ENCODE measurements at places on chromosomes 6 and 20.
A peak's percentile ranks its signal among the peaks of the same experiment; 100 is the strongest.

DNA sequence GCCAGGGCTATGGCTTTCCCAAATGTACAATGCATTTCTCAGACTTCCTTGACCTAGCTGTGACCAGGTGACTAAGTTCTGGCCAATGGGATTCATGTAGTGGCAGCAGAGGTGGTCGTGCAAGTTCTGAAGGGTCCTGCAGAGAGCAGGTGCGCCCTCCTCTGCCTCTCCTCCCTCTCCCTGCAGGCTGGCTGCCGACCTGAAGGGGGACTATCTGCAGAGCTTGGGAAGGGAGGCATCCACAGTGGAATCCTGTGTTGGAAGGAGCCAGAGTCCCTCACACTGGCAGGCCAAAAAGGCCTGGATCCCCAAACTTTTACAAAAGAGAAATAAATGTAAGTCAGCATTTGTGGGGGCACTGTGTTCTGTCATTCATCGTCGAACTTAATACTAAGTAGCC, 66.6 kb downstream of the CDH26 start:
- no peak for DNase-seq

DNA sequence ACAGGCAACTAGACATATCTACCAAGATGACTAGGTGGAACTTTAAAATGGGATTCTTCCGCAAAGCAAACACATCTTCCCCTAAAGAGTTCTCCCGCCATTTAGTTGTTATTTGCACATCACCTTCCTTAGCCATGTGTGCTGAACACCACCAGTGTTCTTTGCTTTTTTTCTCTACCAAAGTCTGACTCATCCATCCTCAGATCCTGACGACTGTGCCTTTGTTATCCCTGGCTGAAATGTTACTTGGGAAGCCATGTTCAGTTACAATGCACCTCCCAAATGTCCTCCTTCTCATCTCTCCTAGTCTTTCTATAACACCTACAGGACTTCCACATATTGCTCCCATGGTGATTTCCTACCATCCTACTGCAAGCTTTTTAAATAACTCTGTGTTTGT, 593.5 kb upstream of the ARID1B start:
- no peak for DNase-seq

- DNase-seq: no peak
Observed at GRCh38 chr6:53044071-53044470, 21.1 kb upstream of the FBXO9 start.

GRCh38 chr20:60238992-60239660, 280.9 kb downstream of the CDH26 start:
- no peak for DNase-seq

- no peak for DNase-seq
Observed at GRCh38 chr20:1207293-1207878, 4.1 kb downstream of the C20orf202 start.

- DNase-seq: no peak
Observed at GRCh38 chr6:153668758-153669157, 370.3 kb upstream of the OPRM1 start.

- no peak for DNase-seq
Observed at GRCh38 chr20:59873409-59873808, 60.0 kb downstream of the SYCP2 start.

DNA sequence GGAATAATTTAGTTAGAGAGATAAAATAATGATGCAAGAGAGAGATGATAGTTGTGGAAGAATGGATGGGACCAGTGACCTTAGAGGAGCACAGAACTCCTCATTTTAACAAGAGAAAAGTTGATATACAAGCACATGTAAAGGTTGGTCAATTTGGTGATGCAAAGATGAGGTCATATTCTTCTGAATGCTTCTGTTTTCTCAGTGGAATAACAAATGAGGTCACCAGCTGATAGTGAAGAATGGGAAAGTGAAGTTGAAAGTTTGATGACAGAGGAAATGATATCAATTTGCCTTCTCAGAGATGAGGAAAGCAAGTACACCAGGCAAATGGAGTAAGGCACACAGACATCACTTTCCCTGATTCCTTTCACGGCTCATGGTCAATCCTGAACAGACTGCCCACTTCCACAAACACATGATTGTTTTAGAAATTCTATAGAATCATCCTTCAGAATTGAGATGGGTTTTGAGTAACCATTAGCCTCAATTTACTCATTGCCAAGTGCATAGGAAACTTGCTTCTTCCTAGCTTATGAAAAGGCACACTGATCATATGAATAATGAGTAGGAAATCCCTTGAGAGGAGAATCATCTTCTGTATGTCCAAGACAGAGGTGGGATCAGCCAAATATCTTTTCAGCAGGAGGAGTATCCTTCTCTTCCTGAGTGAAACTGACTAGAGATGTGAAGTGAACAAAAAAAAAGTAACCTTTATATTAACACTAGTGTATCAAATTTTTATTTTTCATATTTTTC, 82.4 kb upstream of the TCF21 start:
- DNase-seq: no peak

DNA sequence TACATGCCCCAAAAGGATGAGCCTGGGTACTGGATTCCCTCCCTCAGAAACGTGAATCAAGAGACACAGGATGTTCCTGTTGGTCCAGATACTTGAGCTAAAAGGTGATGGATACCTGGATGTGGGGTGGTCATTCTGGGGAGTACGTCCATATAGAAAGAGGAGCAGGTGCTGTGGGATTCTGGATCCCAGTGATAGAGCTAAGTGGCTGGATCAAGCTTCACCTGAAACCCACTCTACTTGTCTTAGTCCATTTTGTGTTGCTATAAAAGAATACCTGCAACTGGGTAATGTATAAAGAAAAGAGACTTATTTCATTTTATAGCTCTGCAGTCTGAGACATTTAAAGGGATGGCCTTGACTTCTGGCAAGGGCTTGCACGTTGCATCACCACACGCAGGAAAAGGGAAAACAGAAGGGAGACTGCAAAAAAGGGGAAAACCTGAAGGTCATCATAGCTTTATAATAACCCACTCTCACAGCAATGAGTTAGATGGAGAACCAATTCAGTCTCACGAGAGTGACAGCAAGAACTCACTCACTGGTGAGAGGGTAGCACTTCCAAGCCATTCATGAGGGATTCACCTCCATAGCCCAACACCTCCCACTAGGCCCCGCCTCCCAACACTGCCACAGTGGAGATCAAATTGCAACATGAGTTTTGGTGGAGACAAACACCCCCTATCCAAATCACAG, 31.2 kb downstream of the RIPOR3 start:
- no peak for DNase-seq

GRCh38 chr6:153997221-153997620, 41.8 kb upstream of the OPRM1 start:
- DNase-seq: no peak

DNA sequence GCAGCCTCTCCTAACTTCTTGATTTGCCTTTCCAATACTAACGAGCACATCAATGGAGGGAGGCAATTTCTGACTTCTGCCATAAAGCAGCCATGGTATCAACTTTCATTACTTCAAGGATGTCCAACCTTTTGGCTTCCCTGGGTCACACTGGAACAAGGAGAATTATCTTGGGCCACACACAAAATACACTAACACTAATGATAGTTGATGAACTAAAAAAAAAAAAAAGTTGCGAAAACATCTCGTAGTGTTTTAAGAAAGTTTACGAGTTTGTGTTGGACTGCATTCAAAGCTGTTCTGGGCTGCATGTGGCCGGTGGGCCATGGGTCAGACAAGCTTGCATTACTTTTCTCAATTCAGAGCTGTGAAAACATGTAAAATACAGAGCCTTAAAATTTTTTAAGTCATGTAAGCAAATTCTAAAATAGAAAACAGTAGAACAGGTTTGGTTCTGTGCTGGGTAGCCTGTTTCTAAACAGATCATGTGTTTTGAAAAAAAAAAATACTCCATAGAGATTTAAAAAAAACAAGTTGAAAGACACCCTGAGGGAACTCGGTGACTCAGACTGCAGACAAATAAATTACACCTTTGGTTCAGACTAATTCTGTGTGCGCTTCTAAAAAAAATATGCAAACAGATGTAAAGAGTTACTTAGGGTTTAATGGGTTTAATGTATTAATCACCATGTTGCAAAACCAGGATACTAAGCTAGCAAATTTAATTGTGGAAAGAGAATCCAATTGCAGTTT, 43.6 kb upstream of the SLC22A23 start:
- no peak for DNase-seq

DNA sequence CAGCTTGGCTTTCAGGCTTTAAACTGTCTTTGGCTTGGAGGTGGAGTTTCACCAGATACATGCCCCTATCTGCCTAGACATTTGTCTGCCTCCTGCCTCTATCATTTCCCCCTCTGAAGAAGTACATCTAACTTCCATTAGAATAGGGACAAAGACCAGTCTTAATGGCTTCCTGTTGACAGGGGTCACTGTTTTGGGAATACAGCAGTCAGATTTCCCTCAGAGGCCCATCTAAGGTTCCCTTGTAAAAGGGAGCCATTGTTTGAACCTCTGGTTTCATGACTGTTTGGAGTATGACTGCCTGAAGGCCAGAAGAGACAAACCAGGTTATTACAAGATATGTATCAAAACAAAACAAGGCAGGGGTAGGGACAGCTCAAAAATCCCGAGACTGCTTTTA, 665.7 kb upstream of the GJE1 start:
- no peak for DNase-seq

- DNase-seq: no peak
Observed at GRCh38 chr20:5657190-5657875, 92.9 kb upstream of the SHLD1 start.

DNA sequence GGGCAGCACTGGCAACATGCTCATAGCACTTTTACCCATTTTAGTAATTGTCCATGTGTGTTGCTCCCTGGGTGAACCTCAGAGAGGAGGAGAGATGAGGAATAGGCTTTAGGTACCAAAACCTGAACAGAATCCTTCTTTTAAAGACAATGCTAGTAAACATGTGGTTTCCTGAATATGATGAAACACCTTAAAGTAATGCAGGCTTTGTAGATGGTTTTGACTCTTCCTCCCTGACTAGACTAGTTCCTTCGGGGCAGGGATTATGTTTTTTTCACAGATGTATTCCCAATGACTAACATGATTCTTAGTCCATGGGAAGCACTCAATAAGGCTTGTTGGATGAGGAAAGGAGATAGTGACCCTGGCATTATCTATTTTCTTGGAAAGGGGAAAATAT, 367.6 kb upstream of the JAG1 start:
- DNase-seq: no peak

- DNase-seq: no peak
Observed at GRCh38 chr6:94272327-94272726, 853.0 kb upstream of the EPHA7 start.

- no peak for DNase-seq
Observed at GRCh38 chr20:34579979-34580940, 21.7 kb downstream of the MAP1LC3A start.

- DNase-seq: no peak
Observed at GRCh38 chr20:36310215-36310981, 4.3 kb downstream of the DLGAP4 start.

- DNase-seq: no peak
Observed at GRCh38 chr6:76435174-76435573, 362.7 kb upstream of the IMPG1 start.

GRCh38 chr6:166785131-166785530, 158.1 kb upstream of the RPS6KA2 start:
- DNase-seq: no peak

DNA sequence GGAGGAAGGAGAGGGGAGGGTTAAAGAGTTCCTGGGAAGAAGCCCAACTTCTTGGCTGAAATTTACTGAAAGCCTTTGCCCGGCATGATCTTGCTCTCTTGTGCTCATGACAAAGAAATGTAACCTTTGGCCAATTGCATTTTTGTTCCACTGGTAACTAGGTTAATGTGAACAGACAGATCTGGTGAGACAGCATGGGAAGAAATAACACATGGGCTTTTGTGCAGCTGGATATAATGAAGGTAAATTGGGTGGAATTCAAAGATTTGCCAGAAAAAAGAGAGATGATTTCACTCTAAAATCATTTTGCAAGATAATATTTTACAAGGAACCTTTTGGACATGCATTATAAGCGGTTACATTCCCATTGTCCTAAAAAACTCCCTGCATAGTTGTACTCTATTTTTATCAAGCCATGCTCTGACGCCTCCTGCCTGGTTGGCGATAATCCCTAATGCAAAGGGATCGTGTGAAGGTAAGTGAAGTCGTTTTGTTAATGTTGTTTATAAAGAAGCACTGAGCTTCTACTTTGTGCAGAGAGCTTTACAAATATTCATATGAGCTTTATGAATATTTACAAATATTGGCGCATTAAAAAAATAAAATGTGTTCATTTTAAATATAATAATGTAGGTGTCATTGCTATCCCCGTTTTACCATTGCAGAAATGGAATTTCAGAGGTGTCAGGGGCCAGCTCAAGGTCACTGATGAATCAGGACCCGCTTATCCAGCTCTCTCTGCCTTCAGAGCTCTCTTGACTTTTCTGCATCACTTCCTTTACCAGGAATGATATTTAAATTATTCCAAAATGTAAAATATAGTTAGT, 161.3 kb upstream of the AGPAT4 start:
- no peak for DNase-seq

GRCh38 chr6:36679043-36679833, 724 bp downstream of the CDKN1A start:
- peak; percentile 10 for DNase-seq

DNA sequence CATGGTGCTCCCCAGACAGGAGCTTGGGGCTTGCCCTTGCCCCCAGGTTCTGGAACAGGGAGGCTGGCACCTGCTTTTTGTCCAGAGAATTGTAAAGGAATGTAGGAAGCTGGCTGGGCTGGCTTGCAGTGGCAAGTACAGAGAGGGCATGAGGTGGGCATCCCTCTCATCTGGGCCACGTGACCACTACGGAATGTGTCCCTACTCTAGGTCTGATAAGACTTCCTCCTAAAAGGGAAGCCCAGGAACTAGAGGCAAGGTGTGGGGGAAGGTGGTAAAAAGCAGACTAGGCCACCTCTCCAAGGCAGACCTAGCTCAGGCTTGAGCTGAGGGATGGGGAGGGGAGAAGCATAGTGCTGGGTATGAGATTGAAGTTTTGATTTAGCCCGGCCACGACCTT, 38.8 kb downstream of the UNC5CL start:
- no peak for DNase-seq

DNA sequence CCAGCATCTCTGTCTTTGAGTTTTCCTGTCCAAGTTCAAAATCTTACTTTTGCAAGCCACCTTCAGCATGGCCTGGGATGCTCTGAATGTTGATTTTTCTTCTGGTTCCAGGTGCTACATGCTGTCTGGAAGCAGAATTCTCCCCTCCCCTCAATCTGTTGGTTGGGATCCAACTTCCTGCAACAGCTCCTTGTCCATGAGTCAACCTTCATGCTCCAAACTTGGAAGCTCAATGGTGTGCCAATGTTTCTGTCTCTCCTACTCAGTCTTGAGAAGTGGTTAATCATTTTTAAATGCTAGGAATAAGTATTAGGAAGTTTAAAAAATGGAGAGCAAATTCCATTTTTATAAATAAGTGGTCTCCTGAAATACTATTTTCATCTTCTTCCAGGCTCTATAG, 33.2 kb upstream of the PLEKHG1 start:
- no peak for DNase-seq

- DNase-seq: no peak
Observed at GRCh38 chr6:152195896-152196295, 388.4 kb downstream of the ESR1 start.

GRCh38 chr6:9704989-9705388, 709.9 kb downstream of the TFAP2A start:
- DNase-seq: no peak

GRCh38 chr6:12011276-12012037, 655 bp upstream of the HIVEP1 start:
- peak; percentile 97 for DNase-seq

- no peak for DNase-seq
Observed at GRCh38 chr6:122610690-122611455, 668 bp downstream of the PKIB start.

All from CD4-positive, alpha-beta memory T cell (primary cell).